ENCODE measurements at places on chromosomes 3 and 15. TPM values are rescaled to one million over a fixed set of nuclear protein-coding genes. Genes with fewer than 3 reads are reported as not detected.

- H3K4me1 ChIP-seq, result peaks cover 7% of the 10 kb centered on the region
- peak overlapping the region; percentile 41 for H3K27ac ChIP-seq
- peaks cover 2% of the 10 kb centered on the region for H3K36me3 ChIP-seq
- no peak for DNase-seq
- H3K27me3 ChIP-seq, result no peaks in the 10 kb centered on the region
Observed at GRCh38 chr3:107620534-107620933, 97.8 kb downstream of the BBX start.

DNA sequence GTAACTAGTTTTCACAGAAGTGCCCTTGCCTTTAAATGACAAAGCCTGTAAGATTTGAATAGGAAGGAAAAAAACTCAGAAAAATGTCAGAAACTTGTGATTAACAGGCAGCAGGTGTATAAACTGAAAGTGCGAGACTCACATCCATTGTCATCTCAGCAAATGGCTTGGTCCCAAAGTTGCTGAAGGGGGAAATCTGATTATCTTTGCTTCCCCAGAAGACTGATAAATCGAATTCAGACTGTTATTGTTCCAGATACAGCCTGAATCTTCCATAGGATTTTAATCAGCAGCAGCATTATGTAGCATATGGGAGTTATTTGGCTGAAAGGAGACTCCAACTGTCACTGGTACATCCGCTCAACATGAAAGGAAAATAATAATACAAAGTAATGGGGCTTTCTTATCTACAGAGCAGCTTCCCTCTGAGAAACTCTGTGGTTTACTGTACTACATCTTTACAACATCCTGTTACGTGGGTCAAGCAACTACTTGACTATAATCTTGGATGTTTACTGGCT lies 550.4 kb upstream of the CCDC54 start:
- DNase-seq, result no peak
- peaks cover 2% of the 10 kb centered on the region for H3K36me3 ChIP-seq
- no peak overlapping the region for H3K4me3 ChIP-seq
- H3K27me3 ChIP-seq, result no peaks in the 10 kb centered on the region
- peak overlapping the region; percentile 47 for H3K27ac ChIP-seq

- peaks cover 13% of the 10 kb centered on the region for H3K36me3 ChIP-seq
- peaks cover 7% of the 10 kb centered on the region for H3K4me1 ChIP-seq
- no peak overlapping the region for H3K4me3 ChIP-seq
- no peaks in the 10 kb centered on the region for H3K27me3 ChIP-seq
- H3K27ac ChIP-seq, result peak overlapping the region; percentile 36
- DNase-seq, result no peak
Observed at GRCh38 chr3:179063945-179064560, 7.6 kb downstream of the ZMAT3 start.

The PLA2G4E gene
- total RNA-seq, result 0.09 TPM

- H3K4me3 ChIP-seq, result no peak overlapping the region
- H3K27me3 ChIP-seq, result no peaks in the 10 kb centered on the region
- DNase-seq, result no peak
- peaks cover 2% of the 10 kb centered on the region for H3K4me1 ChIP-seq
- H3K27ac ChIP-seq, result no peak overlapping the region
- H3K36me3 ChIP-seq, result no peaks in the 10 kb centered on the region
Observed at GRCh38 chr3:168362156-168362555, 266.4 kb upstream of the GOLIM4 start.

The RASGRP1 gene
- total RNA-seq, result 1.5 TPM

The GP5 gene
- 0.18 TPM for total RNA-seq

The GJD2 gene
- 0.27 TPM for total RNA-seq

- no peak overlapping the region for H3K27ac ChIP-seq
- H3K4me1 ChIP-seq, result no peaks in the 10 kb centered on the region
- no peaks in the 10 kb centered on the region for H3K27me3 ChIP-seq
- H3K36me3 ChIP-seq, result no peaks in the 10 kb centered on the region
Observed at GRCh38 chr3:65669163-65669875, 369.4 kb downstream of the MAGI1 start.

DNA sequence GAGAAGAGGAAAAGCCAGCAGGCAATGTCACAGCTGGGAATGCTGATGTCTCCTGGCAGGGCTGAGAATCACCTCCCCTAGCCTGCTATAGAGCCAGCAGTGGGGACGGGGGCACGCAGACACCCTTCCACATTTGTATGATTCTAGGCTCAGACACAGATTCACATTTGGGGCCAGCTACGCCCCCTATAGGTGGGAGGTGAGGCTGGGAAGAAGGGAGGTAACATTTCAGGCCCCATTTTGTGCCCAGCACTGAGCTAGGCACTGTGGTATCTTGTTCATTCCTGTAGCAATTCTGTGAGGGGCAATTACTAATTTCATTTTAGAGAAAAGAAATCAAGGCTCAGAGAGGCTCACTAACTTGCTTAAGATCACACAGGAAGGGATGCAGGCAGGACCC lies 15.9 kb upstream of the ACAD9 start:
- H3K4me3 ChIP-seq, result no peak overlapping the region
- H3K36me3 ChIP-seq, result peaks cover 17% of the 10 kb centered on the region
- DNase-seq, result no peak
- H3K27me3 ChIP-seq, result no peaks in the 10 kb centered on the region
- peaks cover 5% of the 10 kb centered on the region for H3K4me1 ChIP-seq

The FYTTD1 gene
- 42.3 TPM for total RNA-seq

DNA sequence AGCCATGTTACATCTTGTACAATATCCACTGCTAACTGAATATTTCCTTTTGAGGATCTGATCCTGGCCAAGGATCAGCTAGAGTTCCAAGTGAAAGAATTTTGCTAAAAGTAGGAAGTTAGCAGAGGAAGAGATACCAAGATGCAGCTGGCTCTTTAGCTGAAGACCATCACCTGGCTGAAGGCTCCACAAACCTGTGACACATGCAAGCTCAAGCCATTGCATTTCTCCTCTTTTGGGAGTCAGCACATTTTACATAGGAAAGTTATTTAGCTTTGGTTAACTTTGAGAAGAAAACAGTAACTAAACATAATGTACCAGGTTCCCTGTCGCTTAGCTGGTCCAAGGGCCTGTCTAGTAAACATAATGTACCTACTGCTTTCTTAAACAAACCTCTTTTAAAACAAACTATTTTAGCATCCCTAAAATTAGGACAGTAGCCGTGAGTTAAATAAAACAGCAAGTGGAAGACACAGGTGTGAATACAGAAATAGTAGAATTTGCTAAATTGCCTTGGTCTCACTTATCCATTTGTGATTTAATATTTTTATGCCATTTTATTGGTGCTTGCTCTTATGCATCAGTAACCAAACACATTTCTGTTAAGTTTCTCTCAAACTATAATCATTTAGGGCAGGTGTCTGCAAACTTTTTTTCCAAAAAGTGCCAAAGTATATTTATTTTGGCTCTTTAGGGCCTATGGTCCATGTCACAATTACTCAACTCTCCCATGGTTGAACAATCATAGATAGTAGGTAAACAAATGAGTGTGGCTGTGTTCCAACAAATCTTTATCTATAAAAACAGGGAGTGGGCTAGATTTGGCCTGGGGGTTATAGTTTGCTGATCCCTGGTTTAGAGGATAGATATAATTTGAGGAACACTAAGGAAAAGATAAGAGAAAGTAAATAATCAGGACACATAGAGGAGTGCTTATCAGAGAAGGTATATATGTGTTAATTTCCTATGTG lies 11.2 kb downstream of the GCSAM start:
- no peaks in the 10 kb centered on the region for H3K27me3 ChIP-seq
- no peak overlapping the region for H3K27ac ChIP-seq
- peaks cover 14% of the 10 kb centered on the region for H3K36me3 ChIP-seq
- no peak for DNase-seq
- no peak overlapping the region for H3K4me3 ChIP-seq
- peaks cover 20% of the 10 kb centered on the region for H3K4me1 ChIP-seq

DNA sequence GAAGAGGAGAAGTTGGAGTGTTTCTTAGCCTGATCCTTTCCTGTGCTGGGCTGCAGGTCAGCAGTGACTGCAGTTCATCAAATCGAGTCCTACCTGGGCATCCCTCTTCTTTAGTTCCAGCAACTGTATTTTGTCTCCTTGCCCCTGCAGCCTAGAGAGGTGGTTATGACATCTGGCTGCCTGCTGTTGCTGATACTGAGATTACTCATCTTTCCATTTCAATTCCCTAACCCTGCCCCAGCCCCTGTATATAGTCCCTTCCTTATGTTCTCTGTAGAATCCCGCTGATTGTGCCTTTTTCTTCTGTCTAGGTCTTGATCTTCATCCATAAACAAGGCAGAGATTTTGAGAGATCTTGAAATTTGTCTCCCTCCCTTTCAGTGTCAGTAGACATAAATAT lies 393.3 kb downstream of the EDEM1 start:
- no peak overlapping the region for H3K27ac ChIP-seq
- no peak for DNase-seq
- H3K4me1 ChIP-seq, result no peaks in the 10 kb centered on the region
- H3K36me3 ChIP-seq, result no peaks in the 10 kb centered on the region
- no peak overlapping the region for H3K4me3 ChIP-seq

The SOX14 gene
- total RNA-seq, result not detected

- H3K27ac ChIP-seq, result no peak overlapping the region
- no peaks in the 10 kb centered on the region for H3K36me3 ChIP-seq
- no peaks in the 10 kb centered on the region for H3K4me1 ChIP-seq
- H3K4me3 ChIP-seq, result no peak overlapping the region
Observed at GRCh38 chr3:10356461-10356981, 35.6 kb upstream of the SEC13 start.

GRCh38 chr15:63509955-63510940 lies 5.9 kb downstream of the USP3 start:
- H3K27me3 ChIP-seq, result no peaks in the 10 kb centered on the region
- H3K4me3 ChIP-seq, result no peak overlapping the region
- no peak for DNase-seq

- no peak for DNase-seq
- H3K36me3 ChIP-seq, result no peaks in the 10 kb centered on the region
- H3K4me1 ChIP-seq, result peaks cover 3% of the 10 kb centered on the region
- H3K4me3 ChIP-seq, result no peak overlapping the region
- H3K27ac ChIP-seq, result no peak overlapping the region
Observed at GRCh38 chr3:182045736-182046135, 334.0 kb downstream of the SOX2 start.

The ACKR4 gene
- not detected for total RNA-seq

The PSMD6 gene
- 77.6 TPM for total RNA-seq

The SEMA6D gene
- 10.6 TPM for total RNA-seq

DNA sequence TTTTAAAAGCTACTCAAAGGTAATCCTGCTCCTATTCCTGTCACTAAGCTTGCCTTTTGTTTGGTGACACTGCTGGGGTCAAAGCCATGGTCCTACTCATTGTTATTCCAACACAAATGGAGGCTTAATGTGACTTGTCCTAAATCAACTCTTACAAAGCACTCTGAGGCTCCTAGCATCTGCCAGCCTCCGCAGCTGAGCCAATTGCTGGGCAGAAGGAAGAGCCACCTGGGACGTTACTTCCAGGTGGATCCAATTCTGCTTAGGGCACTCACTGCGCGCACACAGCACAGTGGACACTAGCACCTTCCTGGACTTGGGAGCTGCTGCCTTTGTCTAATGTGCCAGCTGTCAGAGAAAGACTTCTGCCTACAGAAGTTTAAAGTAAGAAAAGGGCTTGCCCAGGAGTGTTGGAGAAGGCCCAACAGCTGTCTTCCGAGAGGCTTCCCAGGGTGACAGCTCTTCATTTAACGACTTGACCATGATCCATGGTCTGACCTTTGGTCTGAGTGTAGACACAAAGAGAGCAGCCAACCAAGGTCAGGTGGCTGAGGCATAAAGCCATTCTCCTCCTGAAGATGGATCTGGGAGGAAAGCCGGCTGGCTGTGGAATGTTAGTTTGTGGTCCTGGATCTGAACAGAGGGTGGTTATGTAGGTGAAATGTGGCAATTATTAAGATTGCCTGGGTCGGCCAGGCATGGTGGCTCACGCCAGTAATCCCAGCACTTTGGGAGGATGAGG lies 102.2 kb downstream of the AQP9 start:
- peaks cover 4% of the 10 kb centered on the region for H3K4me1 ChIP-seq
- H3K4me3 ChIP-seq, result no peak overlapping the region
- no peak for DNase-seq
- H3K27me3 ChIP-seq, result peaks cover 2% of the 10 kb centered on the region
- no peak overlapping the region for H3K27ac ChIP-seq

The WDR72 gene
- 26.6 TPM for total RNA-seq

DNA sequence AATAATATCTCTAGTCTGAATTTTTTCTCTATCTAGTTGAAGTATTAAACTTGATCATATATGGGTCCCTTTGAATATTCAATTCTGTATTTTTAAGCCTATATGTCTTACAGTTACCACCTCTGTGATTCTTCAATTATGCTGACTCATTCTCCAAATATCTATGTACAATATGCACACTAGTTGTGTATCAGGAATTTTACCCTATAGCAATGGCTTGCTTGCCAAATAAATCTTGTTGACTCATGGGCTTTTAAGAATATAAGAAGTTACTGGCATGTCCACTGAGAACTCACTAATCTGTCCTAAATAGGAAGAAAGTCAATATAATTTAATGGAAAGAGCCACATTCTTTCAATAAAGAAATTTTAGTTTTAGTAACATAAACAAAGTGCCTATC lies 656.3 kb downstream of the RBMS3 start:
- no peak overlapping the region for H3K4me3 ChIP-seq
- no peak for DNase-seq
- H3K4me1 ChIP-seq, result peaks cover 27% of the 10 kb centered on the region
- H3K36me3 ChIP-seq, result no peaks in the 10 kb centered on the region
- no peak overlapping the region for H3K27ac ChIP-seq

DNA sequence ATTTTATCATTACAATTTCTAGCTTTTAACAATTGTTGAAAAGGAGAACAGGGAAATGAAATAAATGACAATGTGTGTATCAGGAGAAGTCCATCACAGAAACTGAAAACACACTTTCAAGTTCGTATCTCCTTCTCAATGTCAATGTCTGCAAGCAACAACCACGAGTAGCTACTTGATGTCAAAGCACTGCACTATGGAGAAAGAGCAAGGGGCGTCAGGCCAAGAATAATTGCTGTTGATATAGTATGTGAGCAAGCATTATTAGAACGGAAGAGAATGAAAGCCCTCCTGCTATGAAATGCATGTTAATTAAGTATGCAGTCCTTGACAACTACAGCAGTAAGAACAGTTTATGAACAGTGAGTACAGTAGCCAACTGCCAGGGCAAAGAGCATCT lies 1250.1 kb downstream of the ZPLD1 start:
- no peak overlapping the region for H3K4me3 ChIP-seq
- H3K27ac ChIP-seq, result no peak overlapping the region
- DNase-seq, result no peak
- peaks cover 22% of the 10 kb centered on the region for H3K4me1 ChIP-seq
- H3K36me3 ChIP-seq, result peaks cover 5% of the 10 kb centered on the region

The CFAP20DC gene
- total RNA-seq, result 10.4 TPM

The MYL3 gene
- 0.33 TPM for total RNA-seq

DNA sequence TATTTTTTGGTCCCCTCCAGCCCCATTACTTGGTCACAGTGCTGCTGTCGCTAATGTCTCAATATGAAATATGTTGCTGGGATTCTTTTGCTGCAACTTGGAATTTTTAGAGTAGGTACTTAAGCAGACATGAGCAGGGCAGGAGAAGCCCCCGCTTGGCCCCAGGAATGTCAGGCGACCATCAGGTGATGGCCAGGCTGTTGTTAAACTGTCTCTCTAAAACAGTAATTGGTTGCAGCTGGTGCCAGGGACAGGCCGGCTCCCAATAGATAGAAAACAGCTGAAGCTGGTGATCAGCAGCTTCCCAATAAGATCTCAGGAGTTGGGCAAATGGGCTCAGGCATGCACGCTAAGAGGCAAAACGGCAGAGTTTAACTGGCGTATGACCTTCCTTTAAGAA lies 329.9 kb upstream of the TBL1XR1 start:
- peaks cover 25% of the 10 kb centered on the region for H3K4me1 ChIP-seq
- peaks cover 3% of the 10 kb centered on the region for H3K36me3 ChIP-seq
- H3K27ac ChIP-seq, result no peak overlapping the region
- no peak overlapping the region for H3K4me3 ChIP-seq
- no peak for DNase-seq

The PLIN1 gene
- total RNA-seq, result 0.24 TPM
